ENCODE measurements at places on chromosomes 7 and 10. TPM values are rescaled to one million over a fixed set of nuclear protein-coding genes. Genes with fewer than 3 reads are reported as not detected.

Gene ZNF117
- total RNA-seq, result 9.2 TPM

GRCh38 chr10:122855745-122856144 lies 10.1 kb upstream of the CUZD1 start:
- DNase-seq, result no peak

DNA sequence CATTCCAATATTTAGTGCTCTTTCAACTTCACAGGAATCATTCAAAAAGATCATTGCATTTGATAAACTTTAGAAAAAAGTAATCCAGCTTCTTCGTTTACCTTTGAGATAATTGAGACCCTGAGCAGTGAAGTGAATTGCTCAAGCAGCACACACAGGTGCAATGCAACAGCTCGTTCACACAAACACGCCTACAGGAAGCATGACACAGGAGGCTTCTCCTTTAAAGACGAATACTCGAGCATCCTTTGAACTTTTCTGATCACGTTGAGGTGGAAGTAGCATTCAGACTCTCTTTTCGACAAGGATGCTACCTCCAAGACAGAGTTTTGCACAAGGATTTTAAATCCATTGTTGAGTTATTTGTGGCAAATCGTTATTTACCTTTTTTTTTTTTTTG lies 18.0 kb upstream of the RSU1 start:
- no peak for DNase-seq

DNA sequence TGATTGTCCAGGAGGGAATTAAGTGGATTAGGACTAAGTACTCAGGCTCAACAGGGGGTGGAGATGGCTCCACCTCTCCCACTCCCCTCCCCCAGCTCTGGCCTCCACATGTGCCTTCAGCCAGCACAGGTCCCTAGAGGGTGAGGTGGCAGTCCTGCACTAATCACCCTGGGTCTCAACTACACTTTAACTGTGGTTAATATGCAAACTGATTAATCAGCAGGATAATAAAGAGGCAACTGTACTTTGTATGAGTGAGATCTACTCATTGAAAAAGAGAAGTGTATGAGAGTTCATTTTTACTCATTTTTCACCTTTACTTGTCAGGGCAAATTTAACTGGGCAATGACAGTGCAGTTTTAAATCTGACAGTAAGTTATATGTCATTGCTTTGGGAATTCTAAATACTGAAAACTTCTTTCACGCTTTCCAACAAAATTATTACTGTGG lies 223.8 kb upstream of the CCDC6 start:
- peak; percentile 57 for DNase-seq

DNA sequence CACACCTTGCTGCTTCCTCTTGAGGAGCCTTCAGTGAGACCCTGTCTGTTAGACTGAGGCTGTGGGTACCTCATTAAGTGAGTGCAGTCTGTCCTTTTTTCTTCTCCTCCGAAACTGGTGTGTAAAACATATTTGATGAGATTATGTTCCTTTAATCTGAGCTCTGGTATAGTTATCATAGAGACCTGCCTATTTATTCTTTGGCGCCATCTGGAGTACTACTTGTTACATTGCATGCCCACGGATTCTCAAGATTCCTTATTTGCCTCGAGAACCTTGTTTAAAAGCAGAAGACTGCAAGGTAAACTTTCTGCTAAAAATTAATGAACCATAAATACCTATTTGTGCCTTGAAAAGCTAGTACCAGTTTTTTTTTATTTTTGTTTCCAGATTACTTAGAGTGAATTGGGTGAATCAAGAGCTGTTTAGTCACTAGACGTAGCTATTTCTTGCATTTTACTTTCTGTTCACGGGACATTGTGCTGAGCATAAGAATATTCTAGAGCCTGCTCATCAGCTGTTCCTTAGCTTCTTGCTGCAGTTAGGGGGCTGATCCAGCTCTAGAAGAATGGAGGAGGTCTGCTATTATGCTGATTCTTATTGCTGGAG lies 16.9 kb upstream of the STMP1 start:
- DNase-seq, result no peak

- DNase-seq, result no peak
These were observed 22.5 kb downstream of the ORC5 start for GRCh38 chr7:104185346-104185745.

- DNase-seq, result no peak
These were observed 164.6 kb downstream of the PKD1L1 start for GRCh38 chr7:47783456-47784223.

DNA sequence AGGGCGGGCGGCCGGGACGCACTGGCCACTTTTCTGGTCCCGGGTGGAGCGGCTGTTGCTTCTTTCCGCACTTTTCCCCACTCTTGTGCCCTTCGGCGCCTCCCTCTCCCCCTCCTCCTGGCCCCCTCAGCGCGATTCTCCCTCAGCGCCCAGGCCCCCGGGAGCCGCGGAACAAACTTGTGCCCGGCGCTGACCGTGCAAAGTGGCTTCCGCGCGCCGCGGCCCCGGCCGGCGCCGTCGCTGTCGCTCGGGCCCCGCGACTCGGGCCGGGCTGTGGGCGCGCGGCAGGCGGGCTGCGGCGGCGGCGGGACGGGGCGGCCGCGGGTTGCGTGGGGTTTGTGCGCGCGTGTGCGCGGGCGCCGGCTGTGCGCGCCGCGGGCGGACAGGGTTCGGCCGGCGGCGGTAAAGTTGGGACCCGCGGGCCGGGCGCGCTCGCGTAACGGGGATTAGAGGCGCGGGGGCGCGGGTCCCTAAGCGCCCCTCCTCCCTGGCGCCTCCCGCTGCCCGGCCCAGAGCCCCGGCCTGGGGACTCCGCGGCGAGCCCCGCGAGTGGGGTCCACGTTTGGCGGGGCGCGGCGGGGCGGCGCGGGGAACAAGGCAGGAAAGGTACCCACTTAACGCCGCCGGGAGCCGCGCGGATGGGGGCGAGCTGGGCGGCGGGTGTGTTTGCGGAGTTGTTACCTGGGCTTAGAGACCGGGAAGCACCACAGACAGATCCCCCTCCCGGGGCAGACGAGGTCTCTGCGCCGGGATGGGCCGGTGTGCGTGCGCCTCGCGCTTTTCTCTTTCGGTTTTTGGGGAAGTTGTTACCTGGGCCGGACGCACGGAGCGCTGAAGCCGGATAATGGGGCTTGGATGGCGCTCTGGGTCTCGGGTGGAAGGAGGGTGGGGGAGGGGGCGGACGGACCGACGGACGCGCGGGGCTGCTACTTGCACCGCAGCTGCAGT lies 860 bp downstream of the ZEB1 start:
- DNase-seq, result peak; percentile 50

DNA sequence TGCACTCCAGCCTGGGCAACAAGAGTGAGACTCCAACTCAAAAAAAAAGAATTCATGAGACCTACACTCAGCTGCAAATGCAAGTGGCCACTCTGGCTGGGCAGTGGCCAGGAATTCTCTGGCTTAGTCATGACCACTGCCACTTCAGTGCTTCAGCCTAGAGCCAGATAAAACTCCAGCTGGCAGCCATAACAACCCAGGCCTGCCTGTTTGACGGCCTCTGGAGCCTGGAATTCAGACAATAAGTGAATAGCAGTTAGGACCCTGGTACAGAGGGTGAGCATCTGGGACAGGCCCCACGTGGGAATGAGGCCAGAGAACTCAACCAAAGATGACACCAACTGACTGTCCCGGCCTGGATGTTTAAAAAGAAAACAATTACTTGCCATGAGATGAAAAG lies 18.9 kb downstream of the RCC1L start:
- DNase-seq, result no peak

GRCh38 chr7:14242175-14242574 lies 252.7 kb upstream of the ETV1 start:
- no peak for DNase-seq

DNA sequence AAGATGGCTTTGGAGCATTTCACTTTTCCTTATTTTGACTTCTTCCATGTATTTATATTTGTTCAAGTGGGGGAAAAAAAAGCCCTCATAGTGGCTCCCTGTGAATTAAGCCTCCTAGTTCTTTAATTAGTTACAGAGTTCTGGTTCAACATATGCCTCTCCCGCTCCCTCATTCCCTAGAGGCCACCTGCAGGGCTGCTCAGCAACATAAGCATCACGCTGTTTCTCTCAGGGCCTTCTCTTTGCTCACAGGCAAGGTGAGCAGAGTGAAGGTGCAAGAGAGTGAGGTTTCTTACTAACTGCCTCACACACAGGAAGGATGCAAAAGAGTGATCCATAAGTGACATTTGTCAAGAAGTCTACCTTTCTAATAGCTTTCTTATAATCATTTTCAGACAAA lies 196.7 kb downstream of the SEMA3E start:
- no peak for DNase-seq

Data from WTC11 (cell line).